ENCODE measurements at places on chromosomes 7 and 10.

DNA sequence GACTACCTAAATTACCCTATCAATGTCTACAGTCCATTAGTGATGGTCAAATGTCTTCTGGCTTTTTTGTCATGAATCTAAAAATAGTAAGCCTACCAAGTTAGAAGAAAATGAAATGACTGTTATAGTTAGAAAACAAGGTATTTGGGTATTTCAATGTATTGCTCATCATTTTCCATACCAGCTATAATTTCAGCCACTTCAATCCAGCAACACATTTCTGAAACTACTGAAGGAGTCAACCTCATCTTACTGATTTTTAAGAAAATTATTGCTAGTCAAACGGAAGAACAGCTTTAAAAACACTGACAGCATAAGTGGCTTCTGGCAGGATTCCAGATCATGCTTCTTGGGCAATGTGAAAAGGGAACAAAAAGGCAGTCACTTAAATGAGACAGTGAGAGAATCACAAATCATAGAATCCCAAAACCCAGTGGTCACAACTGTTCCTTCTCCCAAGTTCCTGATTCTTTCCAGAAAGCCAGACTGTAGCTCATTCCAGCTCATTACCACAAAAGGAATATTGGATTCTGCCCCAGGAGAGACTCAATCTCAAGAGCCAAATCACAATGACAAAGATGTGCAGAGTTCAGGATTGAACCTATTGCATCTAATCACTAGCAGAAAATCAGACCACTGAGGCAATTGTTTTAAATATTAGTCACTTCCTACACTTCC lies 61.2 kb upstream of the LRRN3 start:
- no peak for DNase-seq

DNA sequence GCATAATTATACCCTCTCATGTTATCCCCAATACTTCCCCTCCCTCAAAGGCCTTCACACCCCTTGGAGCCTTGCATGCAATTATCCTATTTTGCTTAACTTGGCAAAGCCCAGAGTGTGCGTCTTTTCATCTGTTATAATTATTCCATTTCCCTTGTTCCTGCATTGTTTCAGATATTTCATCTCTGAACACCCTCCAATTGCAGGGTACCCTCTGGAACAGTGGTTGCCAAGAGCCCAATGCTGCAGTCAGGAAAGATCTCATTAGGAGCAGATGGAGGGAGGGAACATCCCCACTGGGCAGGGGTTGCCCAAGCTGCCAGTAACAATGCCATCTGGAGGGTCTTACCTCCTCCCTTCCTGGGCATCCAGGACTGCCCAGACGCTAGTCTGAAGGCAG lies 18.4 kb upstream of the GOLGA7B start:
- DNase-seq: no peak

DNA sequence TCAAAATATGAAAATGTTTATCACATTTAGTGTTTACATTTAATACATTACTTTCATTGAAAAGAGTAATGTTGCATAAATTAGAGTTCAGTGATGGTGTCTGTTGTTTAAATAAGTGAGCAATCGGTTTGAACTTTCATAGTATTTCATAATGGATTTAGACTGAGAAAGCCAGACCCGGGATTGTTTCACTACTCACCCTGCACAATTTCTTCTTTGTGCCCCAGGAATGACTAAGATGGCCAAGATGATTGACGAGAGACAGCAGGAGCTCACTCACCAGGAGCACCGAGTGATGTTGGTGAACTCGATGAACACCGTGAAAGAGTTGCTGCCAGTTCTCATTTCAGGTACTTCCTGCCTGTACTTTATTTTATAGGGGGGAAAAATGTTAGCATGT lies 74.6 kb downstream of the VCL start:
- DNase-seq: no peak

- no peak for DNase-seq
These were observed 129.6 kb downstream of the CNOT4 start for GRCh38 chr7:135380351-135380750.

- DNase-seq: no peak
These were observed 51.9 kb upstream of the CFAP46 start for GRCh38 chr10:132994185-132994796.

- DNase-seq: no peak
These were observed 10.5 kb upstream of the ZNF212 start for GRCh38 chr7:149228831-149229471.

DNA sequence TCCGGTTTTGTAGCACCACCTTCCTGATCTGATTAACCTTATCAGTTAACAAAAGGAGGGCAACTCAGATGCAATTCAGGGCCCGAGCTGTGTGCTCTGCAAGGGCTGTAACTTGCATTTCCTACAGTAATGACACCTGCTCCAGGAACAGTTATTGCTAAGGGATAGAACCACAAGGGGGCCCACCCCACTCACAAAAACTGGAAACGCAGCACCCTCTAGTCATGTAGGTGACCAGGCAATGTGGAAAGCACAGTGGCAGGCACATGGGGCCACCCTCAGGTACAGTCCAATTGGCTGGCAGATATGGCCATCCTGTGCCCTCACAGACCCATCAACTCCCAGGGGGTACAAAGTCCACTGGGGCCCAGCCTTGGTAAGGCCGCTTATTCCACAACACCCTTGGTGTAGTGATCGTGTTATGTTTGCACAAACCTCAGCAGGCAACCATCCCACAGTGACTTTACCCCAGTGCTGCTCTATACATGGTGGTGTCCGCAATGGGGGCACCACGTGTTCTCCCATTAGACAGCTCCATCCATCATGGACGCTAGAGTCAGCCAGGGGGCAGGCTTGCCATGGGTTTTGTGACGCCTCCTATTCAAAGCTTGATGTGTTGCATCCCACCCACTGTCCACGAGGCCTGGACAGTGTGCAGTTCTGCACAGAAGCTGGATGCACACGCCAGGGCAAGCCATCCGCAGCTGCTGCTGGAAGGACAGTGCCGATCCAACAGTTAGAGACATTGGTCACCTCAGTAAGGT lies 9.4 kb downstream of the RNF133 start:
- DNase-seq: no peak

DNA sequence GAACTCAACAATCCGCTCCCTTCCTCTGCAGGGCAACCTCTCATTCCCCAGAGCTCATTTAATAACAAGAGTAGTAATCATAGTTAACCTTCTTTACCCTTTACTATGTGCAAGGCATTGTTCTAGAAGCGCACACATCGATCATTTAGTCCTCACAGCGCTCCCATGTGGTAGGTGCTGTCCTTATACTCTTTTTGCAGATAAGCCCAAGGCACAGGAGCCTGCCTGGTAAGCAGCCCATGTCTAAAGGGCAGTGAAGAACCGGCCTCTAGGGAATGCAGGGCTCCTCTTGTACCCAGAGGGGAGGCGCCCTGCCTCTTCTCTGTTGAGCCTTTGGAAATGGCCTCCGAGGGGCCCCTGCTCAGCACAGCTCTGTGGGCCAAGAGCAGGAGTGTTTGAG lies 14.3 kb downstream of the CHST3 start:
- DNase-seq: no peak

GRCh38 chr7:101506531-101506930 lies 122.6 kb downstream of the MYL10 start:
- DNase-seq: no peak

DNA sequence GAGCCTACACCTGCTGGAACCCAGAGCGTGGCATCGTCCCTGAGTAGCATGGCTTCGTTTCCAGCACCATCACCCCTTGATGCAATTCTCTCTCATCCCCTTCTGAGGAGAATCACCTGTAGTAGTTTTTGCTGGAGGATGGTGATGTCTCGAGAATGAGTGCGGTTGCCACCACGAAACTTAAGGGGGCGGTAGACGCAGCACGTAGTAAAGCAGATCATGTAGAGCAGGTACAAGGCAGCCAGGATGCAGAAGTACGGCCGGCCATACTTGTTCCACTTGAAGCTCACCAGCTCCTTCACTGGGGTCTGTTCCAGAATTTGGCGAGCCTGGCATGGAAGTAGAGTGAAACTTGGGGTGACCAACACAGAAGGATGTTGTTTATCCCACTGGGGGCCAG lies 8.1 kb downstream of the TRPV5 start:
- DNase-seq: no peak

DNA sequence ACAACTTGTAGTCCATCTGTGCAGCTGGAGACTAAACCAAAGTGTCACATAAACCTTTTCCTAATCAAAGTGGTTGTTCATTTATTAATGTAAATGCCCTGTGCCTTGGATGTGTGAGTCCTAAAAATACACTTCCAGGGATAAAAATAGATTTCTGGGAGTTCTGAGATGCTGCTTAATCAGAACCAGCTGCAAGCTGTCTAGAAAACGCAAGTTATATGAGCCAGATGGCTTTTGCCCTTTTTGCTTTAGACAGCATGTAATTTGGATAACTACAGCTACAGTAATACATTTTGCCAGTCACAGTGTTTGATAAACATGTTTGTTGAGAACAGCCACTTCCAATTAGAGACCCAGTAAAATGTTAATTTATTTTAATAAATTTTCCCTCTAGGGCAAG lies 185.1 kb upstream of the PRPS1L1 start:
- no peak for DNase-seq

DNA sequence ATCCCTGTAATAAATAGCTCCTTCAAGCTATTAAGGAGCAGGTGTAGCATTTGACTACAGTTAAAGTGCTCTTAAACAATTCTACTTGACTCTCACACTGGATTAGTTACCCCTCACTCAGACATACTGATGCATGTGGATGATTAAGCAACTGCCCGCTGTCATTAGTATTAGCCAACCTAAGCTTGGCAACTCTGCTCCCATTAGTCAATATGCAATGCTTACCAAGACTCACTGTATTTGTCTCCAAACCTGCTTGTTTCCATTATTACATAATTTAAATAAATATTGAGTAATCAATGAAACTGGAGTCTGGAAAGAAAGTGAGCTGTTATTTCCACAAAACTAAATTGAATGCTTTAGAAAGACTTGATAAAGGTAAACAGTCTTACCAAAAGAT lies 144.0 kb upstream of the ASAH2 start:
- DNase-seq: no peak

DNA sequence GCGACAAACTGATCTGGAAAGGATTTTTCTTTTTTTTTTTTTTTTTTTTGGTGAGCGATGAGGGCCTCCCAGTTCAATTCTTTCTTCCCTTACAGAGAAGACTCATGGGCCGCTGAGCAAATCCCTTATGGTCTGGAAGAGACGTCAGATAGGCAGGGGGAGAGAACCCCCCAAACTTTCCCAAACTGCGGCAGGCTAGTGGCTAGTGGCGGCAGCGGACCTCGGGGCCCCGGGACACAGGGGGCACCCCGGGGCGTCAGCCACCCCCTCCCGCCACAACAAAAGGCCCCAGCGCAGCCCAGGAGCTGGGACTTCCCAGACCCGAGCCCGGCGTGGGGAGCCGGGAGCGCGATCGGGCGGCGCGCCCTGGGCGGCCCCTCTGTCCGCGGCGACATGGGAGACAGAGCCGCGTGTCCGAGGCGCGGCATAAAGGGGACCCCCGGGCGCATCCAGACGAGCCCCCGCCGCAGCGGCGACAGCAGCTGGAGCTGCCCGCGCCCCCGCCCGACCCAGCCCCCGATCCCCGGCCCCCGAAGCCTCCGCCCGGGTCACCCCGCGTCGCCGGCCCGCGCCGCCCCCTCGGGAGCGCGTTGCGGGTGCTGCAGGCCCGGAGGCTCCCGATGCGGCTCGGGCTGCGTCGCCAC lies 755 bp downstream of the FAM171A1 start:
- DNase-seq: no peak

DNA sequence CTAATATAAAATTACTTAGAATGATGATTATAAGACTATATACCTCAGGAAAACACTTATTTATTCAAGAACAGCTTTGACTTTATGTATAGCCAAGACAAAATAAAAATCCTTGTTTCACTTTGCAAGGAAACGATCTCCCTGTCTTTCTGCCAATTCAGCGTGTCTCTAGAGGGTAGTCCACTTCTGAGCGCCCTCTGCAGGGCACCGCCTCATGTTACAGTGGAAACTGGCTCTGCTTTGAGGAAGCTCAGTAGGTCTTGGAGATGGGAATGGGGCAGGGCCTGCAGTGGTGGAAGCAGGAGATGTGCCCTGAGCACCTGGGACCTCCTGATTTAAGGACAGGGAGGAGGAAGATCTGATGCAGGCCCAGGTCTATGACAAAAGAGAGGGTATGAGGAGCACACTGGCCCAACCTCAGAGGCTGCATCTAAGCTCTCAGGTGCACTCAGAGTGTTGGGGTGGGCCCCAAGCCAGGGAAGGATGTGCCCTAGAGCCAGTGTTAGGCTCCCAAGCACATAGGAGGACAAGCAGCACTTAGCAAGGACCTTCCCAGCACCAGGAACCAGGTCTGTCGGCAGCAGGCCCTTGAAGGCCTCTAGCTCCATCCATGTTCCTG lies 481.0 kb downstream of the TNS3 start:
- peak; percentile 67 for DNase-seq

GRCh38 chr7:75835688-75836285 lies 22.2 kb upstream of the CCL24 start:
- DNase-seq: no peak

DNA sequence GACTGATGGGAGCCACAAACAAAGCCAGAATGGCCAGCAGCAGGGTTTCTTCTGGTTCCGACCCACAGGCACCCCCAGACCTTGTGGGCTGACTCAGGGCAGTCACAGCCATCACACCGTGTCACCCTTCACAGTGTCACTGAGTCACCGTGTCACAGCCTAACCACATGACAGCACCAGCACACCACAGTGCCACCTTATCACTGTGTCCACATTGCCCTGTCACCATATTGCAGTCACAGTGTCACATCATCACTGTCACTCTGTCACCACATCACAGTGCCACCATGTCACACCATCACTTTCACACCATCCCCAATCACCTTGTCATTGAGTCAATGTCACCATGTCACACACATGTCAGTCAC lies 77.0 kb downstream of the OAT start:
- DNase-seq: no peak

GRCh38 chr7:33854801-33855350 lies 50.5 kb upstream of the BMPER start:
- DNase-seq: no peak

GRCh38 chr7:137967143-137968018 lies 34.5 kb downstream of the CREB3L2 start:
- no peak for DNase-seq

- DNase-seq: no peak
These were observed 179.5 kb downstream of the REEP3 start for GRCh38 chr10:63700631-63701156.

DNA sequence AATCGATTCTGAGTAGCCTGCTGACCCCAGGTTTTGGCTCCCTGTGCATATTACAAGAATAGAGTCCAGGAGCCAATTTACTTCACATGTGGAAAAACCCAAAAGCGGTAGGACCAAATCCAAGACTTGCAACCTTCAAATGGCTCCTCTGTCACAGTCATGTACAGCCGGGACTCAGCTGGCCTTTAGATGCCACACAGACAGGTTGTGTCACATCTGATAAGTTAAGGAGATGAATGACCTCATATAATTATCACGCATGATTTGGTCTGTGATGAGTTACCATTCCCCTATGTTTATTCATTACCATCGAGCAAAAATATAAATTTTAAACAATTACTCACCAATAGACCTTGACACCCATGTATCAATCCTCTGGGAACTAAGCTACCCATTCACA lies 14.2 kb downstream of the CACNA2D1 start:
- DNase-seq: no peak

DNA sequence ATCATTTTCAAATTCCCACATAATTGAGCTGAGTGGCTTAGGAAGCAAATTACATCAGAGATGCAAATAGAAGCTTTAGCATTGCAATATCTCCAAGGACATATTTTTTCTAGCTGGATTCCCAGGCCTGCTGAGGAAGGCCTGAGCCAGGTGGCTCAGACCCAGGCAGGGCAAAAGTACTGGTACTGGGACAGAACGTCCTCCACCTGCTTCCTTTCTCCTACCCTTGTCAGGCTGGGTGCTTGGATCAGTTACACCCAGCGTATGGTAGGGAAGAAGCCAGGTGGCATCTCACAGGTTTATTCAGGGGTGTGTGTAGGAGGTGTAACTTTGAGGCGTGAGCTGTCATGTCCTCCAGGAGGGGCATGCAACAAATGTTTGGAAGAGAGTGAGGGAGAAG lies 3.0 kb upstream of the PANK1 start:
- no peak for DNase-seq

Data from WERI-Rb-1 (cell line).